ENCODE measurements at places on chromosomes 11 and 22.

DNA sequence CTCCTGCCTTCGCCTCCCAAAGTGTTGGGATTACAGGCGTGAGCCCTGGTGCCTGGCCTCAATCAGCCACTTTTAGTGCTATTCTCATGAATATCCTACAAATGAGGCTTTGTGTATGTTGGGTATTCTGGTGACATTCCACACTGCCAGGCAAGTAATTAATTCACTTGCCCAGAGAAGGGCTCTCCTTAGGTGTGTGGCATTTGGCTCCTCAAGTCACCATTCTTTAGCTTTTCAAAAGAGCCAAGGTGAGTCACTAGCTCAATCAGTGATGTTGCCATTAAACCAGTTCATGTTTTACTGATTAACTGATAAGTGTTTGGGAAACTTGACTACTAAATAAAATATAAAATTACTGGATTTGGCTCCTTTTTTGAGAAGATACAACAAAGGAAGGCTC lies 52.2 kb downstream of the SLC25A17 start:
- DNase-seq, result no peak

GRCh38 chr11:32920570-32920969 lies 28.0 kb downstream of the QSER1 start:
- DNase-seq, result no peak

DNA sequence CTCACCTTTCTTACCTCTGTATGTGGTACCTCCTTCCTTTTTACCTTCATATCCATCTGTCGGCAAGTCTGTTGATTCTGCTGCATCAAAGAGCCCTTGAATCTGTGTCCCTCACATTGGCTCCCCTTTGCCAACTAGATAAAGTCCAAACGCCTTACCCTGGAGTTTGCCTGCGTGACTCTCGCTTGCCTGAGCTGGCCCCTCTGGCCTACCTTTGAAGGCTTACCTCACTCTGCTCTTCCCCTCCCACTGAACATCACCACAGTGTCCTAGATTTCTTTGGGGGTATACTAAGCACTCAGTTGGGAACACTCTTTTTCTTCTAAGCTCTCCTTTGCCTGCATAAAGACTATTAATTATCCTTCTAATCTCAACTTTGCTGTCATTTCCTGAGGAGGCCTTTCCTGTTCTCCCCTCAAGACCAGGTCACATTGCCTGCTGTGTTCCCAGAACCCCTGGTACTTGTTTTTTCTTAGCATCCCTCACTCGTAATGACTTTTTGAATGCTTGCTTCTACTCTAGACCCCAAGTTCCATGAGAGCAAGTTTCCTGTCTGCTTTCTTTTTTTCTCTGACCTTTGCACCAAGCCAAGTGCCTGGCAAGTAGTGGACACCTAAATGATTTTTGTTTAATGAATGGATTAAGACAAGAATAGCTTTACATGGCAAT lies 67.8 kb upstream of the ADORA2A start:
- no peak for DNase-seq

DNA sequence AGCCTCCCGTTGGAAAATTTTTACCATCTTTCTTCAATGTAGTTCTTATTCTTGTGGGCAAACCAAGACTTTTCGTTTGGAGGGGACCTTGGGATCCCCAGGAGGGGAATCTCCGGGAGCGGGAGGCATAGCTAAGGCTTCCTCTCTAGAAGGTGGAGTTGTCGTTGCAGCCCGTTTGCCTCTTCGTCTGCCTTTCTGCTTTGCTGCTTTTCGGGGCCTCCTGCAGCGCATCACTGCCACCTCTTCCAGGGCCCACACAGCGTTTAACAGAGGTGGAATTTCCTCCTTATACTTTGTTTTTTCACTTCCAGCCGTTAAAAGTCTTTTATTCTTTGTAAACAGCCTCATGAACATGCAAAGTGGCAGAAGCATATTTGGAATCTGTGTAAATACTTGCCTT lies 3.5 kb upstream of the IFITM3 start:
- DNase-seq, result no peak

GRCh38 chr11:29256580-29256979 lies 760.2 kb downstream of the KCNA4 start:
- DNase-seq, result no peak

- no peak for DNase-seq
Observed at GRCh38 chr11:8256271-8257002, 7.2 kb downstream of the LMO1 start.

DNA sequence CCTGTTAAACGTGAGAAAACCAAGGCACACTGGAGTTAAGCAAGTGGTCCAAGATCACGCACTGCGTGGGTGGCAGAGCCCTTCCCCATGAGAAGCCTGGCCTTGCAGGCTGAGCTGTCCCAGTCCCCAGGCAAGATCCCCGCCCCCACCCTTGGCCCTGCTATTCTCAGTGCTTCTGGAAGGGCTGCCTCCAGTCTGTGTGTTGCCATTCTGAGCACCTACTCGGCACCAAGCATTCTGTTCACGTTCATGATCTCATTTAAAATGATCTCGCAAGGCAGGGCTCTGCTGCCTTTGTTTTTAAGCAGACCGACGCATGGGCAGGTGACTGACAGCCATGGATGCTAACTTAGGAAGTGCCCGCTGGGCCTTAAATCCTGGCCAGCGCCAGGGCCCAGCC lies 62.8 kb downstream of the PHF21B start:
- no peak for DNase-seq

DNA sequence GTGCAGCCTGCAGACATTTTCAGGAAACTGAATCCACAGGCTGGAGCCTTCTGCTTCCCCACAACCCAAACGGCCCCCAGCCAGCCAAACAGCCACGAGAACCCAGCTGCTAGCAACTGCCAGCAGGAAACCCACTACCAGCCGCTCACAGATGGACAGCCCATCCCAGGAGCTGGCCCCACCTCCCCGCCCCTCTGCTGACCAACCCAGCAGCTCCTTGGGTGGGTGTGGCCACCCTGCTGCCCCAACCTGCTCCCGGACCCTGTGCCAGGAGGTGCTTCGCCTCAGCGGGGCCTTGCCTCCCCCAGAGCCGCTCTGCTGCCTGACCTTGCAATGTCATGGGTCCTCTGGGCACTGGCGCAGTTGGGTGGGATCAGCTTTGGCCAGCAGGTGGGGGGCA lies 8.2 kb upstream of the CCDC188 start:
- no peak for DNase-seq

GRCh38 chr22:29827091-29827490 lies 11.0 kb downstream of the ASCC2 start:
- no peak for DNase-seq

DNA sequence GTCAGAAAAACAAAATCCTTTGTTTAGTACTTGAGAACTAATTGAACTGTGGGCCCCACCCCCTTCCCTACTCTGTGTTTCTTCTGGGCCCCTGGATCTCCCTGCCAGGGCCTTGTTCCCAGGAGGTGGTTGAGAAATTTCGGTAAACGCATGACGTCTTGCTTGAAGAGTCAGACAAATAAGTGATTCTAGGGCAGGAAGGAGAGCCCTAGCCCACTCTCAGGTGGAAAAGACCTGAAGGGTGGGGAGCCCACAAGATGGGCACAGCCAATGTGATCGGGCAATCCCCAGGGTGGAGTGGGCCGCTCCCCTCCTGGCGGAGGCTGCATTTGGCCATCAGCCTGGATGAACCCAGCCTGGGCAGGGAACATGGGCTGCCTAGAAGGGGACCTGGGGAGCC lies 16.8 kb upstream of the P2RY2 start:
- DNase-seq, result no peak

DNA sequence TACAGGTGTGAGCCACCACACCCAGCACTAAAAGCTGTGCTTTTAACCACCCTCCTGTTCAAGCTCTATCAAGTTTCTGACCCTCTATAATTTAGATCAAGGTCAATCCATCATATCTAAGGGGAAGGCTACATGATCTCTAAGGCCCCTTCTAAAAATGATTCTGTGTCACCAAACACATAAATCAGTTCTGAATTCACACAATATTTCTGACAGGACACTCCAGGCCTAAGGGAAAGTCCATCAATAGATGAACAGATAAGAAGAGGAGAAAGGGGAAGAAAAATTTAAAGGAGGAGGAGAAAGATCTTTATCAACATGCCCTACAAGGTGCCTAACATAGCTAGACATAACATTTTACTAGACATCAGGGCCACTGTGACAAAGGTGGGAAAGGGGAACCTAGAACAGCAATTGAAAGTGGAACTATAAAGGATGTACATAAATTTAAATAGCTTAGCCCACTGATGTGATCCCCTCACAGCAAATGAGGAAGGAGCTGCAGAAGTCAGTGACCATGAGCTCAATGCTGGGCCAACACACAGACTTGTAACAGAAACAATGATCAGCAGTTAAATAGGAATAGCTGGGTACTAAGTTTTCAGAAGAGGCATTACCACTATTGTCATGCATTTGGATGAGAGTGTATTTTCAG lies 4.7 kb downstream of the PRCP start:
- DNase-seq, result no peak

DNA sequence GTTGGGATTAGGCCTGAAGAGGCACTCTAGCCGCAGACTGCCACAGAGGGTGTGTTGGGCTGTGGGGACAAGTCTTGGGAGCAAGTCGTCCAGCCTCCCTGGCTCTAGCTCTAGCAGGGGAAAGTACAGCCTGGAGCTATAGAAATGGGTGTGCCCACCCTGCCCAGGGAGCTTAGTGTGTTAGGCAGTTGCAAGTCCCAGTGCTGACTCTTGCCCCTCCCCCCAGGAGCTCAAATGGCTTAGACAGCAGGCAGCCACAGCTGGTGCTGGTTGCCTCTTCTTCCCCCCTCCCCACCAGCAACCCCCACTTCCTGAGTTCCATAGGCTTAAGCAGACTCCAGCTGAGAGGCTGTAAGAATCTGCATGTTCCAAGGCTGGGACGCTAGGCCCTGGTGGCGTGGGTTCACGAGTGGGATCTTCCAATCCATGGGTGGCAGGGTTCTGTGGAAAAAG lies 61.2 kb downstream of the GUCY1A2 start:
- no peak for DNase-seq

GRCh38 chr22:50425179-50425916 lies 49.5 kb downstream of the SBF1 start:
- DNase-seq, result no peak

- no peak for DNase-seq
Observed at GRCh38 chr11:7638710-7639642, 34.3 kb downstream of the CYB5R2 start.

- no peak for DNase-seq
Observed at GRCh38 chr11:98940913-98941312, 79.8 kb upstream of the CNTN5 start.

DNA sequence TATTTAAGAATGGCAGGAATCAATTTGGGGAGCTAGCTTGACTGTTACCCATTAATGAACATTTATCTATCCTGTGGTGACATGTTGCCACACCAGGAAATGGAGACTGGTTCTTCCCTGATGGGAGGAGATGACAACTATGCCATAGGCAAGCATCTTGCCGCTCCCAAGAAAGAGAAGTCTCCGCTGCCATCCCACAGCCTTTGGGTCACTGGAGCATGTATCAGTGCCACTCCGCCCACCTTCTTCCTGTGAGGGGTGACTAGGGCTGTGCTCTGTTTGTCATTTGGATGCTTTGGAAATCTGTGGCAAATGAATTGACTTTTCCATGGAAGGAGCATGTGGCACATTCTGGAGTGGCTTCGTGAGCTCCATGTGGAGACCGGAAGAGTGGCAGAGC lies 6.5 kb downstream of the STIP1 start:
- no peak for DNase-seq

DNA sequence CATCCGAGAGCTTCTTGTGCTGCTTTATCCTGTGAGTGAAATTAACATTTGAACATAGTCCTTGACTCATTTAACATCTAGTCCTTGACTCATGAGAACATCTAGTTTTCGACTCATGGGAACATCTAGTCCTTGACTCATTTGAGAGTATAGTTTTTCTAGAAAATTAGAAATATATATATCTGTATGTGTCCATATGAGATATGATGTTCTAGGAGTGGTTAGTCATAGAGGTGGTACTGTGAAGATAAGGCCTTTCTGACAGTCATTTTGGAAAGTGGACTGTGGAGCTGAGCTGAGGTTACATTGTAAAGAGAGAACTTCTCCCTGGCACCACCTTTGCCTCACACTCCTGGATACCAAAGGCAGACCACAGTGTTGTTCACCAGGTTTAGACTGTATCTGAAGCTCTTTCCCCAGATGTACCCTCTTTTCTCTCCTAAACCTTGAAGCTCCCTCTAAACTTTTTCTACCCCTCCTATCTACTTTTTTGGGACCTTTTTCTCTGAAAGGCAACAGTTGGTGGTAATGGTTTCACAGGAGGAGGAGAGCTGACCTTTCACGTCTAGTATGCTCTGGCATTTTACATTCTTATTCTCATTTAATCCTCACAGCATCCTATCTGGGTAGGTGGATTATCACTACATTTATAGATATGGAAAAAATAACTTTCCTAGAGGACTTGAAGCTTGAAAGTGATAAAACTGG lies 67.2 kb downstream of the PPP2R1B start:
- no peak for DNase-seq

DNA sequence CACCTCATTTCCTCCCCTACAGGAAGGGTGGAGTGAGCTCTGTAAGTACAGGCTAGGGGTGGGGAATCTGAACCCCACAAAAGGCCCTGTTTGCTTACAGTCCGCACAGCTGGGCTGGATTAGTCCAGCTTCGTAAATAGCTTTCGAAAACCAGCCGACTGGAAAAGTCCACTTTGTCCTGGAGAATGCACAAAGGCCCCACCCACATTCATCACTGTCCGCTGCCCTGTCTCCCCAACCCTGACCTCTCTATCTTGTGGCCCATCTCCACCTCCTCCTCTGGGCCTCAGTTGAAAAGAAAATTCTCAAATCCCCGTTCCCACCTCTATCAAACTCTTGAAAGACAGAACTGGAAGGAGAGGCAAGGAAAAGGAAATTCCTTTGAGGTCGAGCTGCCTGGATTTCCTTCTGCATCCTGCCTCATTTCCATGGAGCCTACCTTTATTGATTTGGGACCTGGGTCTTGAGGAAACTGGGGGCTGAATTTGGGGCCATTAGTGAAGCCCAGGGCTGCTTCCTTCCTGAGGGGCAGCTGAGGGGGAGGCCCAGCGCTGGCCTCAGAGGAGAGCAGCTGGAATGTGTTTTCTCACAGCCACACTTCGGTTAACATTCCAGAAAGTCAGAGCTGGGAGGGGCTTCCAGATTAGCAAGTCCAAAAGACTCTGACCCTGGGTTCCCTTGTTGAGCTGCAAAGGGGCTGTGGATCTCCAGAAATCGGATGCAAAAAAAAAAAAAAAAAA lies 147.6 kb downstream of the FBXO7 start:
- no peak for DNase-seq

DNA sequence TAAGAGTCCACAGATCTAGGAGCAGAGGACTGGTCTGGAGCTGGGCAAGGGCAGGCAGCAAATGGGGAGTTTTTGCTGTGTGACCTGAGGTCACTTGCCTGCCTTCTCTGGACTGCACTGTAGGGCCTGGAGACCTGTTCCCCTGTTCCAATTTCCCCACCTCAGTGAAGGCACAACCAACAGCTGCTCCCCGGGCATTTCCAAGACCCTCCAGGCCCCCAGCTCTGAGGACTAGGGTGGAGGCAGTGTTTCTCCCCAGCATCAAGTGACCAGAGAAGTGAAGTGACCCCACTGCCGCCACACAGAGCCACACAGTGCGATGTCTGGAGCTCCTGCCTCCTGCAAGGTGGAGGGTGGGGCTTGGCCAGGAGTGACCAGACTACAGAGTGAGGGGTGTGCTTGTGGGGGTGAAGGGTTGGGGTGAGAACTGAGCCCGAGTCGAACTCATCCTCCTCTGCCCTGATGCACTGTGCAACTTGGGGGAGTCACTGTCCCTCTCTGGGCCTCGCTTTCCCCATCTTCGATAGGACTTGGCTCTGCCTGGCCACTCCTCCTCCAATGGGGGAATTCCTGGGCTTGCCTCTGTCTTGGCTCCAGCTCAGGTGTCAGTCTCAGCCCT lies 21.6 kb downstream of the P2RY2 start:
- DNase-seq, result no peak

GRCh38 chr11:98069861-98070260 lies 950.9 kb upstream of the CNTN5 start:
- no peak for DNase-seq

Data from SHP77 (cell line).